ENCODE measurements at places on chromosomes 5 and 9. TPM values are rescaled to one million over a fixed set of nuclear protein-coding genes. Genes with fewer than 3 reads are reported as not detected.
A peak's percentile ranks its signal among the peaks of the same experiment; 100 is the strongest.

C7 gene
- not detected for total RNA-seq

EQTN gene
- total RNA-seq, result not detected

DNA sequence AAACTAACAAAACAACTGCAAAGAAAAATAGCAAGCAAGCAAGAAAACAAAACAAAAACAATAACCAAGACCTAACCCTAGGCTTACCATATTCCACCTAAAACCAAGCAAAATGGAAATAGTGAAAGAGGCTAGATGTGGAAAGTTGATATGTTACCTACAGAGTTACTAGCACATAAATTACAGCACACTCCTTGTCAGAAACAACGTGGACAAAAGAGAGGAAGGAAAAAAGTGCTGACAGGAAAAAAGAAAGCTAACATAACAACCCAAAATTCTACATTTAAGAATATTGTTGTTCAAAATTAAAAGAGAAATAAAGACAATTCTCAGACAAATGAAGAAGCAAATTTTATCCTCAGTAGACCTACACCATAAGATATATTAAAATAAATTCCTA is 812.8 kb upstream of the NUDT12 start:
- no peak for DNase-seq

GRCh38 chr5:123441408-123441807 is 18.2 kb upstream of the CEP120 start:
- DNase-seq, result no peak

DNA sequence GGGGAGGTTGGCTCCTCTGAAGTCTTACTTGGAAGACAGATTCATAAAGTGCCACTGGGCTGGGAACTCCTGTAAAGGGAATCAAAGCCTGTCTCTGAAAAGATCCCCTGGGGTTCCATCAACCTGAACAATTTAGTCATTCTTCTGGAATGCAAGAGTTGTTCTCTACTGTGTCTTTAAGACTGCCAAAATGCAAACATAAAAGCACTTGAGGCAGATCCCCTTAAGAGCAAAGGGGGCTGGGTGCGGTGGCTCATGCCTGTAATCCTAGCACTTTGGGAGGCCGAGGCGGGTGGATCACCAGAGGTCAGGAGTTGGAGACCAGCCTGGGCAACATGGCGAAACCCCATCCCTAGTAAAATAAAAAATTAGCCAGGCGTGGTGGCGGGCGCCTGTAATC is 16.7 kb downstream of the CDKN2AIPNL start:
- DNase-seq, result peak; percentile 19

DNA sequence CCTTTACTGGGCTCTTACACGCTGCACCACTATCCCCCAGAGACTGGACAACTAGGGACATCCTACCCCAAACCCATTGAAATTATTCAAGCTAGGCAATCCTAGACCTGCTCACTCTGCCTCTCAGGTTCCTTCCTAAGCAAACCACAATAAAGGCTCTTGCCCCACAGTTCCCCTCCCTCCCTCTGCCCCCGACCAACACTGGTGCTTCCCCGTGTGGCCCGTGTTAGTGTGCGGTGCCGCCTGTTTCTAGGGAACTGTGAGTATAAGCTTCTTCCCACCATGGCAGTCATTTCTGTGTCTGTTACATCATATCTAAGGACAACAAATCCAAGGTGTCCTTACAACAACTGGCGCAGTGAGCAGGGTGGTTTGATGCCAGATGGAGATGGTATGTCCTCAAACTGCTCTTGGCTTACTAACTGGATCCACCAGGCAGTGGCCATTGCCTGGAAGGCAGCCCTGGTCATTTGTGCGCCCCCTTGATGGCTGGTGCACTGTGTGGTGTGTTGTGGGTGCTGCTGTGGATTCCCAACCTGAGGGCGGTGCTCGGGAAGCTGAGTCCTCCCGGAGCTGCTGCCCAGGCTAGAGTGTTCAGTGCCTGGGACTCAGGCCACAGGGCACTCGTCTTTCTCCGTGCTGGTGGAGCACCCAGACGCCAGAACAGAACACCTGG is 8.4 kb upstream of the MXD3 start:
- DNase-seq, result no peak

DNA sequence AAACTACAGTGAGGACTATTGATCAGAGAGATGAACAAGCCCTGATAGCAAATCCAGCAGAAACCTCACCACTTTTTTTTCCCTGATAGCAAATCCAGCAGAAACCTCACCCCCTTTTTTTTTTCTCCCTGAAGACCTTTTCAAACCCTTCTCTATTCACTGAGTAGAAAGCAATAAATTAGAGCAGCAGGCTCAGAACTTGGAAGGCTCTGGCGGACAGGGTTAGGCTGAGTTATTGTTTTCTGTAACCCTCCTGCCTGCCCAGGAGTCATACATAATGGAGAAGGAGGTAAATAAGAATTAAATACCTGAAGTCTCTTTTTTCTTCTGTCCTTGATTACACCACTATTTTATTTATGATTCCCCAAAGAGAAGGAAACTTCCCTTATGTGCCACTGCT is 136.3 kb upstream of the SNX2 start:
- no peak for DNase-seq

DNA sequence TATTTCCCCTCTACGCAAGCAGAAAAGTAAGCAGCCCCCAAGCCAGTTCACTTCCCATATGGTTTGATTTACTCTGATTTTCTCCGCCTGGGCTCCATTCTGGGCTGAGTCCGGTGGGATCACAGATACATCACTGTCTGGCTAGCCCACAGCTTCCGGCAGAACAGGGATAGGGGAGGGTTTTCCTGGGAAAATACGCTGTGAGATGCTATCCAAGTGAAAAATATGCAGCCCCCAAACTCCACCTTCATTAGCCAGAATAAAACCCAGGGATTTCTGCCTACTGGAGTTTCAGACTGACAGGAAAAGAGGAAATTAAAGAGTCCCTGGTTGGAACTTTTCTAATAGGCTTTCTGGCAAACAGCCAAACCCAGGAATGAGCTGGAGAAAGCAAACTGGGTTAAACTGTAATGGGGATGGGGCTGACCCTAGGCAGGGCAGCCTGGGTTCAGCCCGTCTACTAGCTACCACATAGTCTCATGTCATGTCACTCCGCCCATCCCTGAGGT is 16.9 kb upstream of the NIPAL4 start:
- DNase-seq, result peak; percentile 8

GRCh38 chr5:132499440-132500243 is 9.1 kb upstream of the IRF1 start:
- no peak for DNase-seq

DNA sequence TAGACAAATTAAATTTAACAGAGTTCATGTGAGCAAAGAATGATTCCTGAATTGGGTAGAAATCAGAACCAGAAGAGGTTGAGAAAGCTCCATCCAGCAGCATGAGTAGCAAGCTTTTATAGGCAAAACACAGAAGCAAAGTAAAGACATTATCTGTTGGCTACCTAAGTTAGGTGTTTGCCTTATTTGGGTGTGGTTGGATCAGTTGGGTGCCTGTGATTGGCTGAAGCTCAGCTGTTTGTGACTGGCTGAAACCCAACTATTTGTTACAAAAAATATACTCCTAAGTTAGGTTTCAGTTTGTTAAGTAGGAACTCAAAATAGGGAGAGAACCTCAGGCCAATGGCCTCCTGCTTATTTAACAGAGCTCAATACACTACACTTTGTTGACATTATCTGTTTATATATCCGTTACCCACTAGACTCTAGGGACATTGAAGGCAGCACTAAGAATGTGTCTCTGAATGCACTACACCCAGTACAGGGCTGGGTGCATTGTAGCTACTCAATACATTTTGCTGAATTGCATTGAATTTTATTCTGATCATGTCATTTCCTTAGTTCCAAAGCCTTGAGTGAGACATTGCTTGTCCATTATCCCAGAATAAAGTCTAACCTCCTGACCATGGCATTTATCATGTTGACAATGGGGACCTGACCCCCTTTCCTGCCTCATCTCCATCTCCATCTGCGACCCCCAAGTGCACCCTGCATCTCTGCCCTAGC is 98.7 kb downstream of the CCDC192 start:
- peak; percentile 53 for DNase-seq

- DNase-seq, result no peak
These were observed 11.0 kb upstream of the SNCAIP start for GRCh38 chr5:122301016-122301415.

DNA sequence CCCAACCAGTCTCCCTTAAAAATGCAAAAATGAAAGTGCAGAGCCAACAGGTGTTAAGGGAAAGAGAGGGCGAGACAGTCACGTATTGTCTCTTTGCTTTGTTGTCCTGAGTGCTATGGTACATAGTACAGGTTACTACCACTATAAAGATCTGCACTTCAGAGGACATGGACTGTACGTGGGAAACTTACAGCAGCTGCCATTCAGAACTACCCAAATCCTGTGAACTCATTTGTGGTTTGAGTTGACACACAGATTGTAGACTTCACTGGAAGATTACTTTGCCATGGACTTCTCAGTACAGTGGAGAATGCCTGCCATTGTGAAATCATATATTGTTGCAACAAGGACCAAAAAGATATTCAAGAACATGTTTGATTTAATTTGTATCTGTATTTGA is 34.8 kb downstream of the FBXO38 start:
- no peak for DNase-seq
